ENCODE measurements at places on chromosomes 16 and 17. TPM values are rescaled to one million over a fixed set of nuclear protein-coding genes. Genes with fewer than 3 reads are reported as not detected.

Gene TNS4
- not detected for polyA plus RNA-seq

Gene PYCARD
- polyA plus RNA-seq: 6.0 TPM

Gene FNDC8
- polyA plus RNA-seq: not detected

Gene BIRC5
- 11.1 TPM for polyA plus RNA-seq

Gene GRB7
- 0.35 TPM for polyA plus RNA-seq

Gene SLFN13
- polyA plus RNA-seq: 11.6 TPM

Gene NAA38
- 43.5 TPM for polyA plus RNA-seq

Gene KRTAP4-3
- not detected for polyA plus RNA-seq

Gene ASIC2
- not detected for polyA plus RNA-seq

Gene SLC6A2
- 2.8 TPM for polyA plus RNA-seq

Gene FOXJ1
- polyA plus RNA-seq: not detected

GRCh38 chr17:12422651-12423050 is 243.0 kb upstream of the MYOCD start:
- DNase-seq: no peak

DNA sequence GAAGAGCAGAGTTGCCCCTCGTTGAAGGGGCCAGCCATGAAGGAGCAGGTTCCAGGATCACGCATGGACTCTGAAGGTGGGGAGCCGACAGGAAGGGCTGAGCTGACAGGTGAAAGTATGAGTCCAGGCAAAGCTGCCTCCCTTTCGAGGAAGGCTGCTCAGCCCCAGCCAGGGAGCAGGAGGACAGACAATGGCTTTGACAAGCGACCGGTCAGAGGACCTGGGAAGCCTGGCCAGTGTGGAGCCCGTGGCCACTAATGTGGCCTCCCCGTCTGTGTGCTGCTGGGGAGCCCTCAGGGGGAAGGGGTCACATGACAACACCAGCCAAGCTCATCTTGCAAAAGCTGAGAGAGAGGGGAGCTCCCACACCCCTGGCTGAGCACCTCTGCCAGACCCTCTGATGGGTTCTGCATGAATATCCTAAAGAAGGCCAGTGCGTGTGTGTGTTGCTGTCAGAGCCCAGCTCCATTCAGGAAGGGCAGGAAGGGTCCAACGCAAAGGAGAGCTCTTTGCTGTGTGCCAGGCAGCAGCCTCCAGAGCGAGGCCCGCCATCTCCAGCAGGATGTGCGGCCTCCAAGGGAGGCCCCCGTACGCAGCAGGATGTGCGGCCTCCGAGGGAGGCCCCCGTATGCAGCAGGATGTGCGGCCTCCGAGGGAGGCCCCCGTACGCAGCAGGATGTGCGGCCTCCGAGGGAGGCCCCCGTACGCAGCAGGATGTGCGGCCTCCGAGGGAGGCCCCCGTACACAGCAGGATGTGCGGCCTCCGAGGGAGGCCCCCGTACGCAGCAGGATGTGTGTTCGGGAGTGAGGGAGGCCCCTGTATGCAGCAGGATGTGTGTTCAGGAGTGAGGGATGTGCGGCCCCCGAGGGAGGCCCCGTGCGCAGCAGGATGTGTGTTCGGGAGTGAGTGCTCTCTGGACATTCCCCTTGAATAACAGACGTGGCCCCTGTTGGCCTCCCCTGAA is 102.1 kb upstream of the CHMP6 start:
- DNase-seq: no peak

GRCh38 chr17:41734949-41735313 is 488 bp upstream of the HAP1 start:
- DNase-seq: no peak

GRCh38 chr17:76435751-76436150 is 17.2 kb downstream of the UBE2O start:
- DNase-seq: no peak

GRCh38 chr17:20072692-20072992 is 63.5 kb downstream of the SPECC1 start:
- no peak for DNase-seq

- DNase-seq: no peak
Observed at GRCh38 chr16:8874388-8874787, 5.6 kb upstream of the CARHSP1 start.

DNA sequence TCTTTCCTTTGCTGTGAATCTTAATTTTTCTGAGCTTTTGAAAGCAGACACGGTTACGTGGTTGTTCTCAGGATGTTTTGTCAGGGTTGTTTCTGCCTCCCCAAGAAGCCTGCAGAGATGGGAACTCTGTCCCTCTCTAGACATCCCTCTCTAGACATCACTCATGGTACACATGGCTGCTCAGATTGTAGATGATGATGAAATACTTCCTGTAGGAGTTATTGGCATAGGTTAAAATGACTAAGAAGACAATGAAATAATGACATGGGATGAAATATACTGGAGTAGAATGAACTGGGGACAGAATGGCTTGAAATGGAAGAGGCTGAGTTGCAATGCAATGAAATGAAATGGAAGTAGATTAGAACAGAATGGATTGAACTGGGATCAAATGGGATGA is 253.4 kb downstream of the SHISA9 start:
- DNase-seq: no peak

DNA sequence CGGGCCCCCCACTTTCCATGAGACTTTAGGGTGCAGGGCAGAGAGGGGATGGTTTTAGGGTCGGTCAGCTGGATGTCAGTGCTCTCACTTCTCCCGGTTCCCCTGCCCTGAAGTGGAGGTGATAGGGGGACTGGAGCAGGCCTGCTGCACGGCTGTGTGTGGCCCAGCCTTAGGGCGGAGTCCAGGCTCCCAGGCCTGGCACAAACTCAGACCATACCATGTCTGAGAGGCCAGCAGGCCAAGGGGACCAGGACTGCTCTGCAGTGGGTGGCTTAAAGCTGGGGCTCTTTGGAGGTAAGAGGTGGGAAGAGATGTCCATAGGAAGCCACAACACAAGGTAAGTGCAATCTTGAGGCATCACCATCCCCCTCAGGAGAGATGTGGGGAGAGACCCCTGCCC is 8.3 kb downstream of the TFAP4 start:
- no peak for DNase-seq

DNA sequence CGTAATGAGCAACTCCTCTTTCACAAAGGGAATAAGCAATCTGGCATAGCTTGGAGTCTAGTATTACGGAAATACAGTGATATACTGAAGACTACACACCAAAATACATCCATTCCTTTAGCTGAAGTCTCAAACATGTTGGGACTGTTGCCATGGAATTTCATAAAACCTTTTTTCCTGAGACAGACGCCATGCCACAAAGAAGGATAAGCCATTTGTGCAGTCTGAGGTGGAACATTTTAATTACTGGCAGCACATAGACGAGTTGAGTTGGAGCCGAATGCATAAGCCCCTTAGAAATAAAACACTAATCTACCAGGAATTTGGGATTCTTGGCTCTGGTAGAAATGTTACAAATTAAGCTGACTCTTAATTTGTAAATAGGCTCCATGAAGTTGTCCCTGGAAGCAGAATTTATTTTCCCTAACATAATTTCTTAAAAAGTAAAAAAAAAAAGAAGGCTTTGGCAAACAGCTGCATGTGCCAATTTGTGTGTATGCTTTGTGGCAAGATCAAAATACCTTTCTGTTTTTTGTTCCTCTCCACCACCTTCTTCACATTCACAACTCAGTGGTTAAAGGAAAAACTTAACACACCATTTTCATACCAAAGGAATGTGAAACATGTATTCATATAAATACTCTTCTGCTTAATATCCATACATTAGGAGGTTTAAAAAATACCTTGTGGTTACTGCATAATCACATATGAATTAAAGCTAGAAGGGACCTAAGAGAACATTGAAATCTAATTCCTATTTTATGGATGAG is 25.5 kb downstream of the GRB7 start:
- DNase-seq: no peak

DNA sequence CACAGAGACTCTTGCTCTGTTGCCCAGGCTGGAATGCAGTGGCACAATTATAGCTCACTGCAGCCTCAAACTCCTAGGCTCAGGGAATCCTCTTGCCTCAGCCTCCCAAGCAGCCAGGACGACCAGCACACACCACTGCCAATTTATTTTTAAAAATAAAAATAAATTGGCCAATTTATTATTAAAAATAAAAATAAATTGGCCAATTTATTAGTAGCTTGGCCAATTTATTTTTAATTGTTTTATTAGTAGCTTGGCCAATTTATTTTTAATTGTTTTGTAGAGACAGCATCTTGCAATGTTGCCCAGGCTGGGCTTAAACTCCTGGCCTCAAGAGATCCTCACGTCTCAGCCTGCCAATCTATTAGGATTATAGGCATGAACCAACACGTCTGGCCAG is 184.3 kb downstream of the FTO start:
- no peak for DNase-seq

GRCh38 chr16:56134790-56135189 is 56.5 kb upstream of the GNAO1 start:
- no peak for DNase-seq

- no peak for DNase-seq
Observed at GRCh38 chr17:41736983-41737679, 2.7 kb upstream of the HAP1 start.

DNA sequence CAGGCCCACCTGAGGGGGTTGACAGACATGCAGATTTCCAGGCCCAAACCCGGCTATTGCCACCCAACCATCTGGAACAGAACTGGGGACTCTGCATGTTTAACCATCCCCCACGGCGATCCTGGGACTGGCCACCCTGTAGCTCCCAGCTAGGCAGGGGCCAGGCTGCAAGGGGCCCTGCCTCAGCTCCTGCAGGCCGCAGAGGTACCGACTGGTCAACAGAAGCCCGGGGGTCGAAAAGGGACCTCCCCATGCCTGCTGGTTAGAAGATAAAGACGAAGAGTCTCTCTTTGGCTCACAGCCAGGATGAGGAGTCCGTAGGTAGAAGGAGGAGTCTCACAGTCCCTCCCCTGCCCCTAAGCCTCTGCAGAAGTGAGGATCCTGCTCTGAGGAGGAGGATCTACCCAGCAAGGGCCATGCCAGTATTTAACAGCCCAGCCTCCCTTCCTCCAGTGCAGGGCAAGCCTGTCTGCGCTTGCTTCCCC is 223.4 kb upstream of the TNRC6C start:
- DNase-seq: peak; percentile 50

GRCh38 chr16:4747906-4748681 is 13.8 kb downstream of the DNAAF8 start:
- DNase-seq: no peak

- DNase-seq: no peak
Observed at GRCh38 chr16:72983241-72983640, 64.7 kb downstream of the ZFHX3 start.

DNA sequence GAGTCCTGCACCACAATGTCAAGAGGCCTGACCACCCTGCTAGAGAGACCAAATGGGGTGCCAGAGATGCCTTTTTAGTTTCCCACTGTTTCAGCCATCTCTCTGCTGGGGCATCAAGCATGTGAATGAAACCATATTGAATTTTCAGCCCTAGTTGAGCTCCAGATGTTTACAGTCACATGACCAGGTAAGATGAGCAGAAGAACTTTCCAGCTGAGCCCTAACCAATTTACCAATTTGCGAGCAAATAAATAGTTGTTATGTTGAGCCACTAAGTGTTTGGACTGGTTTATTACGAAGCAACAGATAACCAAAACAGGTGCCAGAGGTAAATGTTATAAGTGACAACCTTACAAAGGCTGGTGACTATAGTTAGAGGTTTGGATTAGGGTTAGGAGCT is 209.1 kb upstream of the CCL2 start:
- no peak for DNase-seq

GRCh38 chr17:20999044-20999573 is 43.7 kb downstream of the USP22 start:
- no peak for DNase-seq

- DNase-seq: no peak
Observed at GRCh38 chr17:31231852-31232251, 65.2 kb downstream of the OMG start.

DNA sequence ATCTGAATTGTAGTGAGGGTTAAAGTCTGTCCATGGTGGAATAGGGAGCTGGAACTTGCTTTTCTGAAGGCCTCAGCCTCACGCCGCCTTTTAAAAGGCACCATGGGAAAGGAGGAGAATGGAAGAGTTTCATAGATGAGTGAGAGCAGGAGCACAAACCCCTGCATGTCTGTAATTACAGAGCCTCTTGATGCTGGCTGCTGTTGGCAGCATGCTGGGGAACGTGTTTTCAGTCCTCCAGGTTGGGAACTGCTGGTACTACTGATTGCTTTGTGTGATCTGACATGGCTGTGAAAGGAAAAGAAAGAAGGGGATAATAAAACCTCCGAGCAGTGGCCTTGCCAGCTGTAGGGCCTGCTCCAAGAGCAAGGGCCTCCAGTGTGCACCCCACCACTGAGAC is 16.8 kb upstream of the DYNLL2 start:
- no peak for DNase-seq

DNA sequence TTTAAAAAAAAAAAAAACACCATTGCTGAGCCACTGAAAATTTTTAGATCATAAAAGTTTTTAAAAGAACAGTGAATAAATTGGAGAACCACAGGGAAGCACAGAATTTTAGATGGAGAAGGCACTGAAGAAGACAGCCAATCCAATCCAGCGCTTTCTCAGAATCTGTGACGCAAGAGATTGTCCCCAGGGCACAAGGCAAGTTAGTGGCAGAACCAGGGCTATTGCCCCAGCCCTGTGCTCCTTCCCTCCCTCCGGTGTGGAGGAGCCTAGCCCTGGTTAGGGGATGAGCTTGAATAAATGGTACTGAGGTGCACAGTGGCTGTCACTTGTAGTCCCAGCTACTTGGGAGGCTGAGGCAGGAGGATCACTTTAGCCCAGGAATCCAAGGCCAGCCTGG is 108.3 kb downstream of the ZNF423 start:
- DNase-seq: no peak

DNA sequence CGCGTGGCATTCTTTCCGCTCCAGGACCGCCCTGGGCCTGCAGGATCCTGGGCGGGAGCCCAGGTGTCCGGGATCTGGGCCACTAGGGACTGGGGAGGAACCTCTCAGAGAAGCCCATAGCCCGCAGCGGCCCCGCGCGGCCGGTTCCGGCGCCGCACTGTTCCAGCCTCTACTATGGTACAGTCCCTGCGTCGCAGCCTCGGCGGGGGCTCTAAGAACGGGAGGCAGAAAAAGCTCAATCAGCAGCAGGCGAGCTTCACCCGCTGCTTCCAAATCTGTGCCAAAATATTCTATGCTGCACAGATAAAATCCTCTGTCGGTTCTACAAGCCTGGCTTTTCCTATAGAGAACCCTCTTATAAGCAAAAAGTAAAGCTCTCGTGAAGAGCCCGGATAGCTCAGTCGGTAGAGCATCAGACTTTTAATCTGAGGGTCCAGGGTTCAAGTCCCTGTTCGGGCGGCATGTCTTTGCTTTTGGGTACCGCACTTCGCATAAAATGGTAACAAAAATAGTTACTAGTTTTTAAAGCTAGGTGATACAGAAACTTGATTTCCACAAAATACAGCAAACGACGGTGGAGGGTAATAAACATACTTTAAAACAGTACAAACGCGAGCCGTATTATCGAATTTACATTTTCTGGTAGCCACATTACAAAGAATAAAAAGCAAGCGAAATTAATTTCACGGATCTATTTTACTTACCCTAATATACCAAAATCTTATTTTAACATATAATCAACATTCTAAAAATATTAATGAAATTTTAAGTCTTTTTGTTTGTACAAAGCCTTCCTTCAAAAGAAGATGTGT is 661 bp upstream of the ALOXE3 start:
- peak; percentile 85 for DNase-seq

GRCh38 chr16:53131363-53132071 is 76.7 kb downstream of the CHD9 start:
- DNase-seq: peak; percentile 38

All from muscle of arm (tissue), 14 donors.